ENCODE measurements at places on chromosomes 1 and 21.
A peak's percentile ranks its signal among the peaks of the same experiment; 100 is the strongest.

DNA sequence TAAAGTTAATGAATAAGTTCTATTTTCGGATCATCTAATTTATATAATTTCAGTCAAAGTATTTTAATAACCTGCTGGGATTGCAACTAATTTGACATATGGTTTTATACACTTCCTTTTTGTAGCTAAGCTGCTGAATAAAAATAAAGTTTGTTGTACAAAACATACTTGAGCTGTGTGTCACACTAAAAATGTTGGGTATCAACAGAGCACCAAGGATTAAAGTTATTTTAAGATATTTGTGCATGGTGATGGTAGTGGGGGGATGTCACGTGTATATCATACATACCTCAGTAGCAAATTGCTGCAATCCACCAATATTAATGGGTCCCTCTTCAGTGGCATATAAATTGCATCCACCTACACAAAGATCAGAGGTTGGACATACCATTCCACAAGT lies 199.6 kb downstream of the DPYD start:
- no peak for DNase-seq

DNA sequence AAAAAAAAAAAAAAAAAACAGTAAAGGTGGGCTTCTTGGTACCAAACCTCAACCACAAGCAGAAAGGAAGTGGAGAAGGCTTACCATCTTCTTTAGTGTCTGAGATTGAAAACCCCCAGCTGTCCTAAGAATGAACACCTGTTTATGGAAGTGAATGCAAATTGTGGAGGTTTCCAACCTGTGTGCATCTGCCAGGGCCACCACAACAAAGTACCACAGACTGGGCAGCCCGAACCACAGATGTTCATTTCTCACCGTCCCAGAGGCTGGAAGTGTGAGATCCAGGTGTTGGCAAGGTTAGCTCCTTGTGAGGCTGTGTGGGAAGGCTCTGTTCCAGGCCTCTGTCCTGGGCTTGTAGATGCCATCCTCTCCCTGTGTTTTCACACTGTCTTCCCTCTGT lies 348.7 kb downstream of the SETD4 start:
- no peak for DNase-seq

DNA sequence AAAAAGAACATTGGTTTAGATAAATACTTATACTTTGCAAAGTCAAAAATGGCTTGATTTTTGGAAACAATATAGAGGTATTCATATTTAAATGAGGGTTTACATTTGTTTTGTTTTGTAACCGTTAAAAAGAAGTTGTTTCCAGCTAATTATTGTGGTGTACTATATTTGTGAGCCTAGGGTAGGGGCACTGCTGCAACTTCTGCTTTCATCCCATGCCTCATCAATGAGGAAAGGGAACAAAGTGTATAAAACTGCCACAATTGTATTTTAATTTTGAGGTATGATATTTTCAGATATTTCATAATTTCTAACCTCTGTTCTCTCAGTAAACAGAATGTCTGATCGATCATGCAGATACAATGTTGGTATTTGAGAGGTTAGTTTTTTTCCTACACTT lies 65.3 kb upstream of the SAMD13 start:
- DNase-seq: no peak

GRCh38 chr1:218933513-218933912 lies 240.2 kb upstream of the LYPLAL1 start:
- no peak for DNase-seq

DNA sequence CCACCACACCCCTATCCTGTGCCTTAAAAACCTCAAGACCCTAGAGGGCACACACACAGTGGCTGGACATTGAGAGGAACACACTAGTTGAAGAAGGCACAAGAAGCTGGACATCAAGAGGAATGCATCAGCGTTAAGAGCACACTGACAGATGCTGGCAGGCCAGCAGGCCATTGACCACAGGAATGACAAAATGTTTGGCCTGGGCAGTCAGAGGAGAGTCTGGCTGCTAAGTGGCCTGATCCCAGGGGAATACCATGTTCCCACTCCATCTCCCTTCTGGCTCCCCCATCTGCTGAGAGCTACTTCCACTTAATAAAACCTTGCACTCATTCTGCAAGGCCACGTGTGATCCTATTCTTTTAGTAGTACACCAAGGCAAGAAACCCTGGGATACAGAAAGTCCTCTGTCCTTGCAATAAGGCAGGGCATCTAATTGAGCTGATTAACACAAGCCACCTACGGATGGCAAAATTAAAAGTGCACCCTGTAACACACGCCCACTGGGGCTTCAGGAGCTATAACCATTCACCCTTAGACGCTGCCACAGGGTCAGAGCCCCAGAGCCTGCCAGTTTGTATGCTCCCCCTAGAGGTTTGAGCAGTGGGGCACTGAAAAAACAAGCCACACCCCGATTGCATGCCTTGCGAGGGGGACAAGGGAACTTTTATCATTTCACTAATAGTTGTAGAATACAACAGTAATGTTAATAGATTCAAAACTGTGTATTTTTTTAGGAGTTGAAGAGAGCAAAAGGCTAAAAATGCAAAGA lies 1216.1 kb upstream of the NCAM2 start:
- DNase-seq: peak; percentile 9

DNA sequence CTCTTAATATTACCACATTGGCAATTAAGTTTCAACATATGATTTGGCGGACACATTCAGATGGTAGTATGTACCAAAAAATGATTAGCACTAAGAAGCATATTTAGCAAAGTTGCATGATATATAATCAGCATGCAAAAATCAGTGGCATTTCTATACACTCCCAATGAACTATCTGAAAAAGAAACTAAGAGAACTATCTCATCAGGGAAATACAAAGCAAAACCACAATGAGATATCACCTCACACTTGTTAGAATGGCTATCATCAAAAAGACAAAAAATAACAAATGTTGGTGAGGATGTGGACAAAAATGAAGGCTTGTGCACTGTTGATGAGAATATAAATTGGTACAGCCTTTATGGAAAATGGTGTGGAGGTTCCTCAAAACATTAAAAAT lies 31.4 kb upstream of the DENND1B start:
- no peak for DNase-seq

DNA sequence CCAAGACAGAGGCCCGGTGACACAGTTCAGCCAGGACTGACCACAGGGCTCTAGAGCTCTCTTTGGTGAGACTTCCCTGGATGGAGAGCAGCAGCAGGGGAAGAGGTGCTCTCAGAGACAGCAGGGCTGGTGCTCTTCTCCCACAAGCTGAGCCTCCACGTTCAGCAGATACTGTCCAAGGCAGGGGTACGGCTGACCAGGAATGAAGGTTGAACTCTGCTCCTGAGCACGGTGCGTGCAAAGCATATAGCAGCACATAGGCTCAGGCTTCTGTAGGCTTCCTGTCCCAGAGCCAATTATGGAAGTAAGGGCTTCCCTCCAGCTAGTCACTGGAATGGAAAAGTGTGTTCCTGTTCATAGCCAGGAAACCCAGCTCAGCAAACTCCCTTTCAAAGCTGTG lies 23.9 kb downstream of the DMBX1 start:
- DNase-seq: no peak

DNA sequence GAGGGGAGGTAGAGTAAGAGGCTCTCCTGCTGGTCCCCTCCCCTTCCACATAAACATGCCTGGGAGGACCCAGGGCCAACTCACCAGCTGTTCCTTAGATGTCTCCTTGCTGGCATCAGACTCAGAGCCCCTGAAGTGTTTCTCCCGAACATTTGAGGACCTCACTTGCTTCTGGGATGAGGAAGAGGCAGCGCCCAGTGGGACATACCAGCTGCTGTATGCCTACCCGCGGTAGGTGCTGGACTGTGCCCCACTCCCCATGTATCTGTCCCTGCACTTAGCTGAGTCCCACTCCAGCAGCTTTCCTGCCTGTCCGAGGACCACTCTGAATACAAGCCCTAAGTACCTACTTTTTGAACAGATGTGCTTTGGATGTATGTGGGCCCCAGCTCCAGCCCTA lies 383 bp downstream of the MPL start:
- DNase-seq: no peak

DNA sequence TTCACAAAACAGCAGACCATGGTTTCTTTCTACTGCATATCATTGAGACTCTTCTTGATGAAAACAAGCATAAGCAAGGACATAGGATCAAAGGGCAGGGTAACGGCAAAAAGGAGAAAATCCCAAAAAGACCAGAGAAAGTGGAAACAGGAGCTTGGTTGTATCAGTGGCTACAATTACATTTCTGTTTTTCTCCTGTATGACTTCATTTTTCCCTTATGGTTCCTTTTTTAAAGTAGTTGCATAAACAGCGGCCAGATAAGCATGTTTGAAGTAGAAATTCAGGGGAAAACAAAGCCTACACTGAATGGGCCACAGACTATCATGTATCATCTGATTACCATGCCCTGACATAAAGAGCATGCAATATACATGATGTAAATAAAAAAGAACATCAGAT lies 4.6 kb downstream of the EGLN1 start:
- no peak for DNase-seq

DNA sequence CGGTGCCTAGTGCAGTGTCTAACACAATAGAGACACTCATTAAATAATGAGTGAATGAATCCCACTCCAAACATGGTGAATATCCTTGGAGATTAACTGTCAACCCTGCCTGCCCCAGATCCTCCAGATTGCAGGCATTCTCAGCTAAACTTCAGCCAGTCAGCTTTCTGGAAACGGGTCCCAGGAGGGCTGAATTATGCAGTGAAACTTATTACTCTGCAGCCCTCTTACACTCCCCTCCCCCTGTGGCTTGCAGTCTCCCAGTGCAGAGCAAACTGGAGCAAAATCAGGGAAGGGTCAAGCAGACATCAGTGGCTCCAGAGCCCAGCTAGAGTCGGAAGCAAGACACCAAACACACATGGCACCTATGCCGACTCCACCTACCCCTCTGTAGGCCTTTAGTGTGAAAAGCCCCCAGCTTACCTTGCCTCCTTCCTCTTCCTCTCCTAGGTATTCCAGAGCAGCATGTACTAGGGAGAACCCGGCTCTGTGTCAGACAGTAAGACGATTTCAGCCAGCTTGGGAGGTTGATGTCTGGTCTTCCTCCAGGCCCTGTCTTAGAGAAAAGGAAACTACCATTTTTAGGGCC lies 6.5 kb upstream of the RGS16 start:
- DNase-seq: peak; percentile 83

DNA sequence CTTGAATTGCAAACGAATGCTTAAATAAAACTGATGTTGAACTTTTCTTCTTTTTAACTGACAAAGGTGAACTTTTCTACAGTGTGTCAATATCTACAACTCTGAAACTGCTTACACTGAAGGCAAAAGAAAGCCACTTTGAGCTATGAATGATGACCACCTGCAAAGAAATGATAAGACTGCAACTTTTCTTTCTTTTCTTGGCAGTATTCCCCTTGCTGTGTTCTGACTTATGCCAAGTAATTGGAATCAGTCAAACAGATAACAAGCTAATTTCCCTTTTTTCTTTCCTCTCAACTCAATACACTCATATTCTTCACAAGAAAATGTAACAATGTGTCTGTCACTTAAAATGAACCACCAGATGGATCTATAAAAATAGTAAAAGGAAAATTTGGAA lies 588.1 kb upstream of the BRINP3 start:
- no peak for DNase-seq

DNA sequence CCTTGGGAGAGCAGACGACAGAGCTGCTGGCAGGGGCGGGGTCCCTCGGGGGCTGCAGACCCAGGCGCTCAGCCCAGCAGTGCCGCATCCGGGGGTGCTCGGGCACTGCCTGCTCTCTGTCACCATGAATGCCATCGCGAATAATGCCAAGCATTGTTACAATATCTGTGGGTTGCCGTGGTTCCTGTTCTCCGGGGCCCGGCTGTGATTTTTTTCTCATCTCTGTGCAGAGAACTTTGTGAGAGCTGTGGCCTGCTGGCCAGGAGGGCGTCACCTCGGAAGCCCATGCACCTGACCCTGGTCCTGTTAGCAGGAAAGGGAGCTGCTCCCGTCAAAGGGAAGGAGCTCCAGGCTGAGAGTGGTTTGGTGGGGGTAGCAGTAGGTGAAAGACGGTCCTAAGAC lies 70.4 kb downstream of the PRDM16 start:
- DNase-seq: no peak

DNA sequence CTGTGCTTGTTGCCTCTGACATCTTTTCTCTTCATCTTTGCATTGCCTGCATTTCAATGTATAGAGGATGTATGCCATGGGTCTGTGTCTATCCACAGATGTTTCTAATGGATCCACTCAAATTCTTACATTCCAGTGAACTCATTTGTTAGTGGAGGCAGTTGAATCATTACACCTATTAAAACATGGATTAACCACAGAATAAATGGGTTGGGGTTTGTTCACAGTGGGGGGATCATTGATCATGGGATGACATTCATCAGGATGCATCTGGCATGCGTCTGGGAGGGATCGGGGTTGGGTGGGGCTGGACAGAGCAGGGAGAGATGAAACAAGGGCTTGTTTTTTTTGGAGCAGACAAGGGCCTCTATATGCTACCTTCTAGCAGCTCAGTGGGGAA lies 182.5 kb downstream of the RHOU start:
- DNase-seq: no peak

DNA sequence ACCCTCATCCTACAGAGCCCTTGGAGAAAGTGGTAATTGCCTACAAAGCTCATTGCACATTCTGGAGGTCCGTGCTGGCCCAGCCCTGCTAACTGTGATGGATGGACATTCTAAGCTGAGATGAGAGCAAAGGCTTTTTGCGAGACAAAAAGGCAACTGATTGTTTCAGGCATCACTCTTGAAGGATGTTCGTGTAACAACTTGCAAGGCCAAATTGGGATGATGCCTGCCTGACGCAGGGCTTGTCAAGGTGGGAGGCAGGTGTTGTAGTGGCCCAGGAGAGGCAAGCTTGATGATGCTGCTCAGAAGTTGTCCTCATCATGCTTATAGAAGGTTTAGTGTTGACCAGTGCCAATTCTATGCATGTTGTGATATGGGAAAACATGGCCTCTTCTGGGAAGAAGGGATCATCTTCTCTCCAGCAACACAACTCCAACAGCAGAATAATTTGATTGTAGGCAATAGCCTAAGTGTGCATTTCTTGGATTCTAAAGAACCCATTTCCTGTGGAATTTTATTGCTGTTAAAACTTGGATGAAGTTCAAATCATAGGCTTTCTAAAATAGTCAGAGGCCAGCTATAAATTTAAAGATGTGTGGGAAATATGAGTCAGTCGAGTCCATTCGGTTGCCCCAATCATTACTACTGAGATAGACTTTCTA lies 102.5 kb upstream of the COA6 start:
- no peak for DNase-seq

GRCh38 chr1:93450321-93450720 lies 2.4 kb downstream of the FNBP1L start:
- no peak for DNase-seq
